ENCODE measurements at places on chromosomes 7 and 10.

GRCh38 chr7:26694141-26694540 lies 170.2 kb downstream of the SKAP2 start:
- no peaks in the 10 kb centered on the region for H3K36me3 ChIP-seq
- H3K27ac ChIP-seq = no peak overlapping the region
- no peak for DNase-seq
- H3K27me3 ChIP-seq = no peaks in the 10 kb centered on the region
- peaks cover 12% of the 10 kb centered on the region for H3K4me1 ChIP-seq

GRCh38 chr10:29438271-29438670 lies 149.4 kb downstream of the LYZL1 start:
- no peaks in the 10 kb centered on the region for H3K27me3 ChIP-seq
- H3K27ac ChIP-seq = no peak overlapping the region
- no peaks in the 10 kb centered on the region for H3K36me3 ChIP-seq
- DNase-seq = no peak
- no peak overlapping the region for H3K4me3 ChIP-seq

GRCh38 chr7:12637819-12638592 lies 49.4 kb upstream of the ARL4A start:
- no peak for DNase-seq
- H3K27ac ChIP-seq = no peak overlapping the region
- H3K4me3 ChIP-seq = no peak overlapping the region
- H3K4me1 ChIP-seq = no peaks in the 10 kb centered on the region
- no peaks in the 10 kb centered on the region for H3K36me3 ChIP-seq
- H3K27me3 ChIP-seq = no peaks in the 10 kb centered on the region

DNA sequence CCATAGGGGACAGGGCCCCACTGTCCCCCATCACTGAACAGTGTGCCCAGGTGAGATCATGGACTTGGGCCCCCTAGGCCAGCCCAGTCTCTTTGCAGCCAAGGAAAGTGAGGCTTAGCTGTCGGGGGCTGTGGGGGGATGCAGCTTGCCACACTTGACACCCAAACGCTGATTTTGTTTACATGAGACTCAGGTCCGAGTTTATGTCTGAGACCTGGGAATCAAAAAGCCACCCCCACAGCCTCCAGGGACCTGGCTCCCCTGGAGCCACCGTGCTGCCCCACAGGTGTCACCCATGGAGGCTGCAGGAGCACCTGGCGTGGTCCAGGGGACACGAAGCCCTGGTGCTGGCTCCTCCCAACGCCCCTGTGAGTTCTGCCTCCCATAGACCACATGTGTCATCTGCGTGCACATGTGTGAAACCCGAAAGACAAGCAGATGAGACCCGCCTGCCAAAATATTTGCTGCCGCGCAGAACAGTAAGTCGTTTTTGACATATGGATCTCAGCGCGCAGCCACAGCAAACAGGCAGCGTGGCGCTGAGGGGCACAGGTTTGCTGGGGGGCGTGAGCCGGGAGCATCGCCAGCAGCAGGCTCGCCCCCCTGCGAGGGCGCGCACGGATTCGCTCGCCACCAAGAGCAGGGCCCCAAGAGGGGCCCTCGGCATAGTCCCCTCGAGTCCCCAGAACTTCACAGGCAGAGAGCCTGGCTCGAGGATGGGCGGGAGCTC lies 112.3 kb downstream of the LHPP start:
- H3K27ac ChIP-seq = no peak overlapping the region
- H3K36me3 ChIP-seq = no peaks in the 10 kb centered on the region
- H3K27me3 ChIP-seq = no peaks in the 10 kb centered on the region

GRCh38 chr7:28487487-28487886 lies 75.2 kb downstream of the CREB5 start:
- H3K27ac ChIP-seq = no peak overlapping the region
- no peak for DNase-seq
- no peaks in the 10 kb centered on the region for H3K36me3 ChIP-seq
- H3K4me3 ChIP-seq = no peak overlapping the region

GRCh38 chr7:1848013-1848640 lies 178.1 kb downstream of the ELFN1 start:
- no peak for DNase-seq
- no peak overlapping the region for H3K27ac ChIP-seq
- H3K4me3 ChIP-seq = no peak overlapping the region
- H3K36me3 ChIP-seq = no peaks in the 10 kb centered on the region

DNA sequence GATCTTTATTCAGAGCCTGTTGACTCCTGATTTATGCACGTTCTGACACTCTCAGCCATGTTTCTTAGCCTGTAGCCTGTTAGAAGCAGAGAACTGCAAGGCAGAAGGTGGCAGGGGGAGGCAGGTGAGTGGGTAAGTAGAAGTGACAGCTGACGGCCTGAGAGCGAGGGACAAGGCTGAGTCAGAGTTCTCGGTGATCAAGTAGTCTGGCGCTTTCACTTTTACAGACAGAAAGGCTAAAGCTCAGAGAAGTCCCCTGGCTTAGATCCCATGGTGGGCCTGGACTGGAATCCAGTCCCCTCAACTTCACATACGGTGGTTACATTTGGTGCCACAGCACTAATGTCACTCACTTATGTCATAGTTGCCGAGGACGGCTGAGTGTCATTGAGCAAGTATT lies 139.0 kb downstream of the TACC2 start:
- H3K4me3 ChIP-seq = peak overlapping the region; percentile 7
- peak; percentile 80 for DNase-seq
- no peaks in the 10 kb centered on the region for H3K36me3 ChIP-seq
- peaks cover 5% of the 10 kb centered on the region for H3K4me1 ChIP-seq
- no peaks in the 10 kb centered on the region for H3K27me3 ChIP-seq
- H3K27ac ChIP-seq = peak overlapping the region; percentile 67

GRCh38 chr7:90595801-90596670 lies at the start of gene CDK14:
CDK14 (plus strand) TSS chr7:90596321; CDS start chr7:90596628, 307 bp downstream.
- DNase-seq = peak; percentile 77
- no peaks in the 10 kb centered on the region for H3K4me1 ChIP-seq
- no peaks in the 10 kb centered on the region for H3K36me3 ChIP-seq
- no peaks in the 10 kb centered on the region for H3K27me3 ChIP-seq

DNA sequence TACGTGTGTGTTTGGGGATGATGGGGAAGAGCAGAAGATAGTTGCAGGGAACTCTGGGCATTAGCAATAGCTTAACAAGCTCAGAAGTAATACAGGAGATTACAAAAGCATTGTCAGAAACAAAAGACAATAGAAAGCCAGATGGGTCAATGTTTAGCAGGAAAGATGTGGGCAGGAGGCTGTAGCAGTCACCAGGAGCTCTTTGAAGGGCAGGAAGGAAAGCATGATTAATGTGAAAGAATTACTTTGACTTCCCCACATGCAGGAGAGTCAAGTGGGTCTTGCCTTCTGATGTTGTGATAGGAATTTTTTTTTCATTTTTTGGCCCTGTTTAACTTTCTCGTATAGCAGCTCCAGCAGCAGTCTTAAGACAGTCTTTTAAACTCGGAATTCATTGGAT lies 6.0 kb upstream of the SMNDC1 start:
- peaks cover 3% of the 10 kb centered on the region for H3K27me3 ChIP-seq
- no peak for DNase-seq
- H3K36me3 ChIP-seq = no peaks in the 10 kb centered on the region
- no peak overlapping the region for H3K27ac ChIP-seq
- H3K4me1 ChIP-seq = no peaks in the 10 kb centered on the region
- no peak overlapping the region for H3K4me3 ChIP-seq

- H3K4me3 ChIP-seq = no peak overlapping the region
- H3K4me1 ChIP-seq = no peaks in the 10 kb centered on the region
- no peak for DNase-seq
- no peaks in the 10 kb centered on the region for H3K36me3 ChIP-seq
- no peak overlapping the region for H3K27ac ChIP-seq
These were observed 141.7 kb downstream of the DLG5 start for GRCh38 chr10:77784856-77785255.

DNA sequence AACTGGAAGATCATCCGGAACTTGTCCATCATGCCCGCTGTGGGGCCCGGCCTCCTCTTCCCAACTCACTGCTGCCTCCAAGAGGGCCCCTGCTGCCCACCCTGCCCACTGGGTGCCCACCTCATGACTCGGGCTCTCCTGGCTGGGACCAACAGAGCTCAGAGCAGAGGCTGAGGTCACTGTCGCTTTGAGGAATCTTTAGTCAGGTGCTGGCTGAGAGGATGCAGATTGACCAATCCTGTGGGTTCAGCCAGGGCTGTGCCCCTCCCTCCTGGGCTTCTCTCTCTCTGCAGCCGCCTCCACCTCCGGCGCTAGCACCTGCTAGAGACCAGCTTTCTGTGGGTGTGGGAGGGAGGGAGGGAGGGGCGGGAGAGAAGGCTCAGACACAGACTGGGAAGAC lies at the start of gene CALHM1:
Gene CALHM1, minus strand, starts transcription at position 181 of the 400 bp plus-strand sequence. Its CDS starts 149 bp downstream, at position 32.
- H3K4me1 ChIP-seq = no peaks in the 10 kb centered on the region
- H3K36me3 ChIP-seq = no peaks in the 10 kb centered on the region
- no peak within 1 kb of the TSS for H3K27ac ChIP-seq
- H3K27me3 ChIP-seq = no peaks in the 10 kb centered on the region
- no peak for DNase-seq

GRCh38 chr7:71301167-71301566 lies 169.2 kb downstream of the GALNT17 start:
- H3K27ac ChIP-seq = no peak overlapping the region
- no peak for DNase-seq
- peaks cover 5% of the 10 kb centered on the region for H3K4me1 ChIP-seq
- H3K27me3 ChIP-seq = no peaks in the 10 kb centered on the region
- no peak overlapping the region for H3K4me3 ChIP-seq

DNA sequence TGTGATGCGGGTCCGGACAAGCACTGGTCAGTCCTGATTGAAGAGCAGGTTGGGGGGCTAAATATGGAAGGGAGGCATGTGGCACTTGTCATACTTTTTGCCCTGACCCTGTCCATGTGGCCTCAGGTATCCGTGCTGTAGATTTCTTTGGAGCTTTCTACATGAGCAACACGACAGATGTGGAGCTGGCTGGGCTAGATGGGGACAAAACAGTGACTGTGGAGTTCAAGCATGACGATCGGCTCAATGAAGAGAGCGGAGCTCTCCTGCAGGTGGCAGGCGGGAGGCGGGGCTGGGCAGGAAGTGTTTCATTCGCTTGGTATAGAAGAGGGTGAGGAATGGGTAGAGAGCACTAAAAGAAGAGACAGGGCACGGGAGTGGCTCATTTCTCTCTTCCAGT lies 13.0 kb upstream of the CHCHD1 start:
- no peak overlapping the region for H3K4me3 ChIP-seq
- no peaks in the 10 kb centered on the region for H3K27me3 ChIP-seq
- no peaks in the 10 kb centered on the region for H3K36me3 ChIP-seq
- no peak overlapping the region for H3K27ac ChIP-seq
- DNase-seq = no peak

DNA sequence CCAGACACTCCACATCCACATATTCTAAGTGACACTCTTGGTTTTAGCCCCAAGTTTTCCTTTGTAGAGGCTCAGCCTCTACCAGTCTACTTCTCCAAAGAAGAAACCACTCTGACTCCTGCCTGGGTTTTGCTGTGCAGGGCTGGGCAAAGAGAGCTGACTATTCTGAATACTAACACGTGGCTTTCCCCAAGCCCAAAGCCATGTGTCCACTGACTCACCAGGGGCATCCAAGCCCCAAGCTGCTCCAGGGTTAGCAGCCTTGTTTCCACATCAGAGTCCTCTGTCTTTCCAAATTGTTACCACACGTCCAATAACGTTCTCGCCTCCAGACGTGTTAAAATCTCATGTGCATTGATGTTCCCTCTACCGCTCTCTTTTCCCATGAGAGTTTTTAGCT lies 8.7 kb downstream of the GALNTL5 start:
- no peaks in the 10 kb centered on the region for H3K27me3 ChIP-seq
- H3K4me1 ChIP-seq = no peaks in the 10 kb centered on the region
- DNase-seq = no peak
- no peaks in the 10 kb centered on the region for H3K36me3 ChIP-seq

- H3K27me3 ChIP-seq = no peaks in the 10 kb centered on the region
- H3K36me3 ChIP-seq = no peaks in the 10 kb centered on the region
- no peak overlapping the region for H3K4me3 ChIP-seq
- H3K27ac ChIP-seq = no peak overlapping the region
- H3K4me1 ChIP-seq = peaks cover 9% of the 10 kb centered on the region
- DNase-seq = no peak
These were observed 10.5 kb downstream of the CARD11 start for GRCh38 chr7:3033136-3033535.
